Vagina (tissue), 2 donors: ENCODE measurements at places on chromosomes 2 and 18. TPM values are rescaled to one million over a fixed set of nuclear protein-coding genes. Genes with fewer than 3 reads are reported as not detected.

Gene THOC1
- 47.9 TPM for total RNA-seq

Gene TPO
- 2.0 TPM for total RNA-seq

Gene CCBE1
- 2.9 TPM for total RNA-seq

Gene RAB6D
- total RNA-seq = not detected

Gene DNAH6
- 0.49 TPM for total RNA-seq

Gene RNPEPL1
- total RNA-seq = 65.1 TPM

Gene PKDCC
- total RNA-seq = 146 TPM

Gene AQP4
- 0.49 TPM for total RNA-seq

Gene DAW1
- total RNA-seq = not detected

Gene RAB17
- not detected for total RNA-seq

Gene LIPT1
- total RNA-seq = 3.9 TPM

Gene RNF125
- total RNA-seq = 3.7 TPM

Gene DSC1
- total RNA-seq = 0.49 TPM

Gene ANKRD12
- 53.5 TPM for total RNA-seq

Gene GALNT13
- 0.25 TPM for total RNA-seq
